Activated T-cell treated with anti-CD3 and anti-CD28 coated beads, Interleukin-2, amount 50 U/mL, for 24 hours (primary cell): ENCODE measurements at places on chromosomes 16 and 17.
A peak's percentile ranks its signal among the peaks of the same experiment; 100 is the strongest.

DNA sequence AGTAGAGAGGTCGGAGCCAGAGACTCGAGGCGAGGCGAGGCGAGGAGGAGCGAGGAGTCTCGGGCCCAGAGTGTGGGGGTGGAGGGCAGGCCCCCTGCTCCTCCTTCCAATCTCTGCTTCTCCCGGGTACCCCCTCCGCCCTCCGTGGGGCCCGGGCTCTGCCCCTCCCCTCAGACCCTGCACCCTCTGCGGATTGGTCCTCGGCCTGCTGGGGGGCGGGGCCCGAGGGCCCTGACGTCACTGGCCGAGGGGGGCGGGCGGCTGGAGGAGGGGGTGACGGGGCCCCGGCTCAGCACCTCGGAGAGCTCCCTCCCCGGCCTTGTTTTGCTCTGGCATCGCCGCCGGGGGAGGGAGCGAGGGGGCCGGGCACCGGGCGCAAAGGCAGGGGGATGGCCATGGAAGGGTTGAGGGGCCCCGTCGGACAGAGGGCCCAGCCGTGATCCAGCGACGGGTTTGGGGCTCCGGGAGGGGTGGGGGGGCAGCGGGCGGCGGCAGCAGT, at the start of gene RUNDC3A:
RUNDC3A (plus strand) TSS at position 282 of the 499 bp plus-strand sequence. CDS start 232 bp downstream, outside the sequence.
- DNase-seq: peak; percentile 90

DNA sequence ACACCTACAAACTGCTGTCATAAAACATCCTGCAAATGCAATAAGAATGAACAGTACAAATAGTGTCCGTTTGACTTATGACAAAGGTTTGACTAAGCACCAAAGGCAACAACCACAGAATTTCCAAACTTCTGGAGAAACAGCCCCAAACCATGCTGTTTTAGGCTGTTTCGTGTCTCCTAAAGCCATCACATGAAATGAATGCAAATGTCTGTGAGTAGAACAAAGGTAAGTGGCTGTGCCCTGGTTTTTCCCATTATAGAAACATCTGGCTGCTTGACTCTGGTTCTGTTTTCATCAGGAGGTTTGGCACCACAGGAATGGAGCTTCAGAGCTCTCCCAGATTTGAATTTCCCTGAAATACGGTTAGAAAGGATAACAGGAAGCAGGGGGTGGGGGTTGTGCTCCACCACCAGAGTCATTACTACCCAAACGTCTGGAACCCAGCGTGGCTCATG, 4.6 kb upstream of the EMP2 start:
- no peak for DNase-seq

GRCh38 chr17:45172232-45172540, 10.5 kb downstream of the HEXIM2 start:
- DNase-seq: no peak

GRCh38 chr16:70294385-70295025, 4.5 kb upstream of the DDX19B start:
- no peak for DNase-seq

- no peak for DNase-seq
Observed at GRCh38 chr17:63774141-63774968, at the start of gene DDX42. TSS of gene DDX42 (plus strand) at chr17:63774170. CDS start at chr17:63787050, 12,880 bp downstream.

GRCh38 chr16:84055366-84055765, 12.8 kb upstream of the SLC38A8 start:
- DNase-seq: peak; percentile 24

- DNase-seq: no peak
Observed at GRCh38 chr17:14693382-14693781, 392.5 kb downstream of the HS3ST3B1 start.

DNA sequence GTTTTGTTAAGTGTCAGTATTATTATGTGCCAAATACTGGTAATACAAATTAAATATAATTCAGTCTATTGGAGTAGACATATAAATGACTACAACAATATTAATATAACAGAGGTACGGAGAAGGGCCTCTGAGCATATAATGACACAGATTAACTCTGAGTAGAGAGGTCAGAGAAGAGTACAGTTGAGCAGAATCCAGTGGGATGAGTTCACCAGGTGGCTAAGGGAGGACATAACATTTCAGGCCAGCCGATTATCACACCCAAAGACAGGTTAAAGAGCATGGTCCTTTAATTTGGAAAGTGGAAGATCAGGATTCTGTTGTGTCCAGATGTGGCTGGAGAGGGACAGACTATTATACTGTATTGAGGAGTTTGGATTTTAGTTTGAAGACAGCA, 11.3 kb downstream of the NFATC3 start:
- no peak for DNase-seq

- DNase-seq: no peak
Observed at GRCh38 chr17:60315650-60316049, 76.3 kb downstream of the USP32 start.

DNA sequence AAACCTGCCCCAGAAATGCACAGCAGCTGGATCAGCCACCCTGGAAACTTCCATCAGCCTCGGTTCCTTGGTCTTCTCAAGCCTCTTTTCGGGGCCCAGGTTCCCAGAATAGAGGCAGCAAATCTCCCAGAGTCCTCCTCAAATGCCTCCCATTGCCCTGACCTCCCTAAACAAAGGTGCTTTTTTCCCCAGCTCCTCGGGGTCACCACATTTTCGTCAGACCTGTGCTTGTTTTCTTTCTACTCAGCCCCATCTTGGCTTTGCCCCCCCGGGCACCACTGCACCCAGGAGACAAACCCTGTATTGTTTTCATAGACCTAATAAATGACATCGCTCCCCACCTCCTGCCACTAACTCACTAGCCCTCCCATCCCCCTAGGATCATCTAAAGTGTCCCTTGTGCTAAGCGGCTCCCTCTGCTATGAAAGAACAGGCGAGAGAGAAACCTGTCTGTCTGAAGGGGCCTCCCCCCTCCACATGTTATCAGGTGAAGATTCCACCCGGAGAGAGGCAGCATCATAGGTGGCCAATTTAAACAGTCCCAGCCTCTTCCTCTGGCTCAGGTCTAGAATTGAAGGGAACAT, 451.1 kb downstream of the SOX9 start:
- DNase-seq: no peak

DNA sequence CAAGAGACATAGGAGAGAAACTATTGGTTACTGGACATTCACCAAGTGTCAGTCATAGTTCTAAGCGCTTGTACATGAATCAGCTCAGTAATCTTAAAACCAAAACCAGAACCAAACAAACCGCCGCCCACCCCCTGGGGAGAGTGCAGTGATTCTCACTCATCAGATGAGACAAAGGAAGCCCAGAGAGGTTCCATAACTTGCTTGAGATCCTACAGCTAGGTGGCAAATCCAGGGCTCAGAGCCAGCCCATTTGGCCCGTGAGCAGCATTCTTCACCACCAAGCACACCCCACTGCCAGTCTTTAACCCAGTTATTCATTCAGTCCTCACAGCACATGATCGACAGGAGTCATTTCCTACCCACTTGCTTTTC, 37.2 kb upstream of the RGS9 start:
- DNase-seq: peak; percentile 83

DNA sequence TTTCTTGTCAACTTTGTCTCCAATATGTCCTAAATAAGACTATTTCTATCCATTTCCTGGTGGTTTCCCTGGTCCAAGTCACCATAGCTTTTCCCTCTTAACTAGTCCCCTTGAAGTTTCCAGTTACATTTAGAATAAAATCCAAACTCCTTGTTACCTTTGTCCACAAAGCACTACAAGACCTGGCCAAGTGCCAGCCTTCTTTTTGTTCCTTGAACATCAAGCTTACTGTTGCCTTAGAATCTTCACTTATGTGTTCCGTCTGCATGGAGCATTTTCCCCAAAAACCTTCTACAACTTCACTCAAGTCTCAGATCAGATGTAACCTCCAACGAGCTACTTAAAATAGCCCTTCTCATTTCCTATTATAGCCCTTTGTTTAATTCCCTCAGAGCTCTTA, 101.4 kb downstream of the ITFG1 start:
- no peak for DNase-seq

GRCh38 chr16:88569985-88570690, at the start of gene ZC3H18:
TSS of gene ZC3H18 (plus strand) at chr16:88570403. CDS start at chr16:88577124, 6,721 bp downstream.
- DNase-seq: peak; percentile 98

DNA sequence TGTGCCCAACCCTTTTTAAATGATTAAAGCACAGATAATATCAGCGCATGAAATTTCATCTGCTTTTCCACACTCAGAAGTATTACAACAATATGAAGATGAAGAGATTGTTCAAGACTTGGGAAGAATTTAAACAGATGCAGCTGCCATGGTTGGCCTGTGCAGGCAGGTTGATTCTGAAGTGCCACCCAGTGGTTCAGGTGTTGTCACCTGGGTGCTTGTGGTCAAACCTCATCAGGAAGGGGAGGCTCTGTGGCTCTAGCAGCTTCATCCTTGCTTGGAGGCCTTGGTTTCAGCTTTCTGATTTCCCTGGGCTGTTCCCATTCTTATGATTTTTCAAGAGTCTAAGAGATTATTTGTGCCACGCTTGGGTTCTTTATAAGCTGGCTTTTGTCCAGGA, 22.2 kb upstream of the CLEC18C start:
- DNase-seq: no peak

DNA sequence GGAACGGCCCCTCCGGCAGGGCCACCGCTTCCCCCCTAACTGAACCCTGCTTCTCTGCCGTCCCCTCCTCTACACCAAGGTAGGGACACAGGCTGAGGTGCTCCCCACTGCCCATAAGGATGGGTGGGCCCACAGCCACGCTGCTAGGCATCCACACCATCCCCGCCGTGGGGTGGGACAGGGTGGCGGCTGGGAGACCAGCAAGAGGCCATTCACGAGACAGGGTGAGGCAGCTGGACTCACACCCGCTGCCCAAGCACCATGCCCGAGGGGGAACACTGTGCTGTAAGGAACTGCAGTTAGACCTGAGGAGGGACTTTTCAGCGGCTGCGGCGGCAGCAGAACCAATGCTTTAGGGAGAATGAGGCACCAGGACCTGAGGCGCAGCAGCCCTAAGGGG, 47.5 kb upstream of the RRN3 start:
- DNase-seq: no peak

DNA sequence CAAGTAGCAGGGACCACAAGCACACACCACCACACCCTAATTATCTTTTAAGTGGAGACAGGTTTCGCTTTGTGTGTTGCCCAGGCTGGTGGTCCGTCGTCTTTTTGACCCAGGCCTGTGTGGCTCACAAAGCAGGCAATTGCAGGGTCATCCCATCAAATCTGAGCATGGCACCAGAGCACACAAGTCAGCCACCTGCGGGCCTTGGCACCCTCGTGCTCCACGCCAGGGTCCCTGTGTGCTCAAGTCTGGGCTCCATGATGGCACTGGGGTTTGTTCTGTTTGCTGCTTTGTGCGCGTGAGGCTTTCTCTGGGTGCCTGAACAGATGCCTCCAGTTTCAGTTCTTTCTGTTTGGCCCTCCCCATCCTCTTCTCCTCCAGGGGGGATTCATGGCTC, 2.4 kb upstream of the CAPN15 start:
- DNase-seq: no peak

DNA sequence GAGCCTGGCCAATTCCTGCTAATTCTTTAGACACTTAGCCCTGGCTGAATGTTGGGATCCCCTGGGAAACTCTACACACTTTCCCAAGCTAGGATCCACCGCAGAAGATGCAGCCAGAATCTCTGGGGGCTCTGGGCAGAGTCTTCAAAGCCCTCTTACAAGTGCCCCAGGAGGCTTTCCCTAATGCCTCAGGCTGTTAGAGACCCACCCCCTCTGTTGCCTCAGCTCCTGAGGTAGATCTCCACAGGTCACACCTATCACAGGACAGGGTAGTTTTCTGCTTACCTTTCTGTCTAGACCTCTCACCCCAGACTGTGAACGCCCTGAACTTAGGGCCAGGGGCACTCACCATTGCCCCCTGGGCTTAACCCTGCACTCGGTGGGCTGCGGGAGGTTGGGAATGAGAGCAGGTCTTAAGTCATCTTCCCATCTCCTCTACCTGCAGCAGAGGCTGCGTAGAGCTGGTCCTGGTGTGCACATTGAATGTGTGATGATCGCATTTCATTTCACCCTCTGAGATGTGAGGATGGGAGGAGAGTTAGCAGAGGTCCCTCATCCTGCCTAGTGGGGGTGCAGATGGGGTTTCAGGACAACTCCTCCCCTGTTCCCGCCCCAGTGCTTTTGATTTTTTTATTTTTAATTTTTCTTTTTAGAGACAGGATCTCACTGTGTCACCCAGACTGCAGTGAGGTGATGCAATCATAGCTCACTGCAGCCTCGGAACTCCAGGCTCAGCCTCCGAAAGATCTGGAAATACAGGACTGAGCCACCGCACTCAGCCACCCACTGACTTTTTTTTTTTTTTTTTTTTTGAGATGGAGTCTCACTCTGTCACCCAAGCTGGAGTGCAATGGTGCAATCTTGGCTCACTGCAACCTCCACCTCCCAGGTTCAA, 89.0 kb upstream of the LHX1 start:
- no peak for DNase-seq

- no peak for DNase-seq
Observed at GRCh38 chr17:39954876-39955275, 7.9 kb upstream of the GSDMA start.

DNA sequence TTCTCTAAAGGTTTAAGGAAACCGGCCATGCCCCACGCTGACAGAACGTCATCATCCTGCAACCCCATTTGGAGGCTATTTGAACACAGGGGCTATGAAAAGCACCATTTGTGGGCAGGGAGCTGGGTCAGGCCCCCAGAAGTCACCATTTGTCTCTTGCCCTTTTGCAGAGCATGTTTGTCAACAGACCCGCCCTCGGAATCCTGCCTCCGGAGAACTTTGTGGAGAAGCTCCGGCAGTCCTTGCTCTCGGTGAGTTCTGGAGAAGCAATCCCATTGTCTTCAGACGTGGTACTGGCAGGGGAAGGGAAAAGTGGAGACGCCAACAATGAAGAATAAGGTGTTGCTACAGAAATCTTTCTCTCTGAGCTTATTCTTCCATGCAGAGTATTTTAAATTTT, 33.5 kb downstream of the TMEM186 start:
- DNase-seq: no peak

GRCh38 chr16:47612711-47613110, 151.6 kb downstream of the PHKB start:
- DNase-seq: no peak

- DNase-seq: no peak
Observed at GRCh38 chr16:15491411-15491810, 57.0 kb downstream of the BMERB1 start.

- no peak for DNase-seq
Observed at GRCh38 chr17:50517011-50517410, 8.8 kb downstream of the MYCBPAP start.

GRCh38 chr16:11755022-11755760, 12.5 kb upstream of the TXNDC11 start:
- DNase-seq: no peak

- DNase-seq: no peak
Observed at GRCh38 chr17:67244431-67245072, 444 bp downstream of the HELZ start.

DNA sequence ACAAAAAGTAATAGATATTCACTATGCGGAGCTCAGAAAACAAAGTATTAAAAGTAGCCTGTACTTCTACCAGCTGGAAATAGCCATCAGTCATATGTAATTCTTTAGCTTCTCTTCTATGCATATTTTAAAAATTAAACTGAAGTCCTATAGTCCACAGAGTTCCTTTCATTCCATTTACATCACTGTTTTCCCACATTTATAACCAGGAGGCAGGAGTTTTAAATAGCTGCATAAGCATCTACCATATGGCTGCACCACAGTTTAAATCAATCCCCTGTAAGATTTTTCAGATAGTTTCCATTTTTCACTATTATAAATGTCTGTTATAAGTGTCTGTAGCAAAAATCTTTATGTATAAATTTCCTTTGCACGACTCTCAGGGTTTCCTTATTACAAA, 45.1 kb downstream of the ZFHX3 start:
- DNase-seq: no peak

- DNase-seq: peak; percentile 68
Observed at GRCh38 chr17:78497115-78497540, 80.1 kb downstream of the DNAH17 start.

- no peak for DNase-seq
Observed at GRCh38 chr17:79617740-79618382, 7.0 kb upstream of the RBFOX3 start.
